ENCODE measurements at places on chromosomes 11 and 22.

GRCh38 chr11:99015634-99016454 lies 4.9 kb upstream of the CNTN5 start:
- no peak for DNase-seq

GRCh38 chr11:130304651-130305050 lies 10.1 kb downstream of the ZBTB44 start:
- DNase-seq = no peak

- no peak for DNase-seq
These were observed 232.7 kb downstream of the TENM4 start for GRCh38 chr11:79208126-79208525.

DNA sequence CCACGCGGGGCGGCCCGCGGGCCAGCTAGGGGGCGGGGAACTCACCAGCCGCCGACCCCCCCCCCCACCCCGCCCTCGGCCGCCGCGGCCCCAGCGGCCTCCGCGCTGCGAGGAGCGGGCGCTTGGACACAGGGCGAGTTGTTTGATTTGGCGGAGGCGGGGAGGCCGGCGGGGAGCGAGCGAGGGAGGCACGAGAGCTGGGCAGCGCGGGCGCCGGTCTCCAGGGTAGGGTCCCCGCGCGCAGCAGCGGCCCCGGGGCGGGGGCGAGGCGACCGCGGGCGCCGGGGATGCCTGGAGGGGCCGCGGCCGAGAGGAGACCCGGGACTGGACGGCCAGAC lies 64.4 kb downstream of the NAV2 start:
- DNase-seq = no peak

- no peak for DNase-seq
These were observed 15.3 kb upstream of the ELFN2 start for GRCh38 chr22:37442537-37442936.

- DNase-seq = no peak
These were observed 48.3 kb downstream of the LARGE1 start for GRCh38 chr22:33871935-33872334.

DNA sequence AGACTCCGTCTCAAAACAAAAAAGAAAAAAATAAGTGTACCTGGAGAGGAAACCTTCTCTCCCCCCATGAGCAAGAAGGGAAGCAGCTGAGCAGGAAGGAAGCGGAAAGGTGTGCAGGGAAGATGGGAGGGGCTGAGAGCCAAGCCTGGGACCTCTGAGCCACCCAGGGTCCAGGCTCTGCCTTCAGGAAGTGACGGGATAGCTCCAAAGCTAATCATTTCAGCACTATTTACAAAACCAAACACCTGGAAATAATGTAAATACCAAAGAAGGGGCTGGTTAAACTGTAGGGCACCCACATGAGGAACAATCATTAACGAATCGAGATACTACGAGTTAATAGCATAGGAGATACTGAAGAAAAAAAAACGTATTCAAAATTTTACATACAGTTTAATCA lies 27.9 kb downstream of the ARRB1 start:
- DNase-seq = no peak

DNA sequence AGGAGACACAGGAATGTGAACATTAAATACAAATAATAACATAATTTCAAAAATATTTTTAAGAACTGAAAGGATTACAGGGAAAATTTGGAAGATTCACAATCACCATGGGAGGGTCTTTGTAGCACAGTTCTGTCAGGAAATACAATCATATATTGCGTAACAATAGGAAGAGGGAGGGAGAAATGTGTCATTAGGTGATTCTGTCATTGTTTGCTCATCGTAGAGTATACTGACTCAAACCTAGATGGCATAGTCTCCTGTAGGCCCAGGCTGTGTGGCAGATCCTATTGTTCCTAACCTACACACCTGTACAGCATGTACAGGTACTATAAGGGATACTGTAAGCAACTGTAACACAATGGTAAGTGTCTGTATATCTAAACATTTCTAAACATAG lies 330.4 kb downstream of the BRD1 start:
- no peak for DNase-seq

DNA sequence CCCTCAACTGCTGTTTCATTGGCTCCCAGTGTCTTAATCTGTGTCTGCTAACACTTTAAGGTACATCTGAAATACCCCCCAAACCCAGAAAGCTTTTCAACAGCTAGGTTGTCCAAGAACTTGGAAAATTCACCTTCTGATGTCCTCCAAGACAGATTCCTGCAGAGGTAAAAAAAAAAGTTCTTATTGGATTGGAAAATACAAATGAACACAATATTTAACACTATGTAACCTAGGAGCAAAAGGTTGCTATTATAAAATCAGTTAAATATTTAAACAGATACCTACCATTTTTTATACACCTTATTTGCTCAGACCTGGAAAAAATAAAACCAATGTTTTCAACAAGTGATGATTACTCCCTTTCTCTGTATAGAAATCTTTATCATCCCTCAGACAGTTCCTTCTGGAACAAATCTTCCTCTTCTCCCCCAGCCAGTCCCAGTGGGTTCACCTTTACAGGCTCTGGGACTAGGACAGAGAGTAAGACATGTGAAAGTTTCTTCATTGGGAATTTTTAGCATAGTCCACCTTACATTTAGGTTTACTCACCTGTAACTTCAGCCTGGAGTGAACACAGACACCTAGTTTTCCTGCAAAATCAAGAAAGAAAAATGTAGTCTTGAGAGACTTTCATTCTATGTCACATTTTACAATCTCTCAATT lies 13.3 kb upstream of the WDR74 start:
- no peak for DNase-seq

- DNase-seq = no peak
These were observed 346.6 kb downstream of the AASDHPPT start for GRCh38 chr11:106424111-106424510.

GRCh38 chr11:116601814-116602636 lies 170.8 kb downstream of the BUD13 start:
- no peak for DNase-seq

DNA sequence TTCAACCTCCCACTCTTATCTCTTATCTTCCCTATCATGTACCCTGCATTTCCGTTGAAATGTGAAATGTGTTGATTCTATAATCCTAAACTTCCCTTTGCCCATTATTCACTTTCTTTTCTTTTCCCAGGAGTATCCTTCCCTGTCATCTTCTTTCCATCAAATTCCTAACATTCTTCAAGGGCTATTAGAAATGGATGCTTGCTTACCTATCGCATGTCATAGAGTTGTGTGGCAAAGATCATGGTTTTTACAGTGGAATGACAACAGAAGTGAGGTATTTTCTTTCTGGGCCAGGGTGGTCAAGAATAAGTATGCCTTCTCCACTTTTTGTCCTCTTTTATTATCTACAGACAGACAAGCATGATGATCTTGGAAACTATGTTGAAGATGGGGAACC lies 124.4 kb upstream of the SLC5A12 start:
- DNase-seq = no peak

- DNase-seq = no peak
These were observed 101.7 kb downstream of the SNX19 start for GRCh38 chr11:130814440-130815096.

DNA sequence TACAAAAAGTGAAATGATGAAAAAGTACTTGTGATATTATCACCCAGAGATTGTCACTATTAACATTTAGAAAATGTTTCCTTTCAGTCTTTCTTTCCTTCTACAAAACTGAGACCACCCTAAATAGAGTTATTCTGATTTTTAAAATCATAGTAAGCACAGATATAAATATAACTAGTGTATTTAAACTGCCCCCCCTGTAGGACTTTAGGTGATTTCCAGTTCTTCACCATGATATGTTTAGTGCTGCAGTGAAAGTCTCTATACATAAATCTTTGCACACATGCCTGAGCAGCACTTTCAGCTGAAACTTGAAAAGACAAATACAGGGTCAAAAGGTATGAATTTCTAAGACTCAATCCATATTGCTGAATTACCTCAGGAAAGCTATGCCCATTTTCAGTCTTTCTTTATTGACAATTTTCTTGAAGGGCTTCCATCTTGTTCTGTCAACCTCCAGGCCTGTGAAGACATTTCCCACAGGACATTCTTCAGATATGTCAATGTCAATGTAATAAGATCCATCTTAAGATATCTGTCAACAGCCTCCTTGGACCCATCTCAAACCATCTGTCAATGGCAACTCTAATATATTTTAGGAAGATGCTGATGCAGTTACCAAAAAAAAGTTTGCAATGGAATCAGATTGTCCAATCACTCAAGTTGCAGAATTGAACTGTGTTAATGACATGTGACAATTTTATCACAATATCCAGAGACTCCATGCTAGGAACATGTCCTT lies 30.8 kb upstream of the LDLRAD3 start:
- no peak for DNase-seq

GRCh38 chr11:44502506-44502905 lies 63.0 kb upstream of the CD82 start:
- no peak for DNase-seq

- DNase-seq = no peak
These were observed 136.2 kb upstream of the SEZ6L start for GRCh38 chr22:26033071-26033470.

DNA sequence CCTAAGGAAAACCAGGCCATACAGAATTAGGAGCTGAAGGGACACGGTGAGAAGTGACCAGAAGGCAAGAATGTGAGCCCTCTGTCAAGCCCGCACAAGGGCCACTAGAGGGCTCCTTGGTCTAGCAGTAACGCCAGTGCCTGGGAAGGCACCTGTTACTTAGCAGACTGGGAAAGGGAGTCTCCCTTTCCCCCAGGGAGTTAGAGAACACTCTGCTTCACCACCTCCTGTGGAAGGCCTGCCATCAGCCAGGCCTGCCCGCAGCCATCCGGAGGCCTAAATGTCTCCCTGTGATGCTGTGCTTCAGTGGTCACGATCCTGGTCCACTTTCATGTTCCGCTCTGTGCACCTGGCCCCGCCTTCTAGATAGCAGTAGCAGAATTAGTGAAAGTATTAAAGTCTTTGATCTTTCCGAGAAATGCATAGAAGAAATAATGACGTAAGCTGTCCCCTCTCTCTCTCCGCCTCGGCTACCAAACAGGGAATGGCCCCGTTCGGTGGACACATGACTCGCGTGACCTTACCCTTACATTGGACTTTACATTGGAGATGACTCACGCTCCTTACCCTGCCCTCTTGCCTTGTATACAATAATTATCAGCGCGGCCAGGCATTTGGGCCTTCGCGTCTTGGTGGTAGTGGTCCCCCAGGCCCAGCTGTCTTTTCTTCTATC lies 10.7 kb upstream of the GSTP1 start:
- DNase-seq = no peak

DNA sequence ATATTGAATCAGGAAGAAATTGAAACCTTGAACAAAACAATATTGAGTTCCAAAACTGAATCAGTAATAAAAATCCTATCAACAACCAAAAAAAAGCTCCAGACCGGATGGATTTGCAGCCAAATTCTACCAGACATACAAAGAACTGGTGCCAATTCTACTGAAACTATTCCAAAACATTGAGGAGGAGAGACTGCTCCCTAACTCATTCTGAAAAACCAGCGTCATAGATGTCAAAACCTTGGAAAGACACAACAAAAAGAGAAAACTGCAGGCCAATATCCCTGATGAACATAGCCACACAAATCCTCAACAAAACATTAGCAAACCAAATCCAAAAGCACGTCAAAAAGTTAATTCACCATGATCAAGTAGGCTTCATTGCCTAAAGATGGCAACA lies 353.8 kb downstream of the TMEM135 start:
- no peak for DNase-seq

GRCh38 chr11:75403037-75403436 lies 3.7 kb downstream of the RPS3 start:
- no peak for DNase-seq

DNA sequence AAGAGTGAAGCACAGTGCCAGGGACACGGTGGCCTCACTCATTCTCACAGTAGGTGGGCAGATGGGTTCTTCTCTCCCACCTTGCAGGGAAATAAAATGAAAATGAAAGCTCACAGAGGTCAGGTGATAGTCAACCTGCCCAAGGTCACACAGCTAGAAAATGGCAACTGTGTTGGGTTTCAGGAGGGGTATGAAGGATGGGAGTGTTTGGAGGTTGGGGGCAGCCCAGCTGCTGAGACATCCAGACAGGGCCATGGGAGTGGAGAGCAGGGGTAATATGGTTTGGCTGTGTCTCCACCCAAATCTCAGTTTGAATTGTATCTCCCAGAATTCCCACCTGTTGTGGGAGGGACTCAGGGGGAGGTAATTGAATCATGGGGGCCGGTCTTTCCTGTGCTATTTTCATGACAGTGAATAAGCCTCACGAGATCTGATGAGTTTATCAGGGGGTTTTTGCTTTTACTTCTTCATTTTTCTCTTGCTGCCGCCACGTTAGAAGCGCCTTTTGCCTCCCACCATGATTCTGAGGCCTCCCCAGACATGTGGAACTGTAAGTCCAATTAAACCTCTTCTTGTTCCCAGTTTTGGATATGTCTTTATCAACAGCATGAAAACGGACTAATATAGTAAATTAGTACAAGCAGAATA lies 247.0 kb downstream of the TENM4 start:
- DNase-seq = no peak

DNA sequence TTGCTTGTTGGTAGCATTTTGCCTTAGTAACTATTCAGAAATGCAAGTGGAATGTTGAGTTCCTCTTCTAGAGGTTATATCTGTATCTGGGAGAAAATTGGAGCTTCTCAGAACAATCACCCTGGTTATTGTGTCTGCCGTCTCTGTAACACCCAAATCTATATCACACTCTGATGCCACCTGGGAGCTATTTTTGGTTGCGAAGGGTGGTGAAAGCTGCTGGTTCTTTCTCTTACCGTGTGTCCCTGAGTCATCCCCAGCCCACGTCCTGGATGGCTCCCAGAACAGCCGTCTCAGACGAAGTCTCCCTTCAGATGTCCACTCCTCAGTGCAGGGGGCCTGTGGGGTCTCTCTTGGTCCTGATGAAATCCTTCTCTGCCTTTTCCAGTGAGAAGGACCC lies 83.5 kb downstream of the C22orf31 start:
- no peak for DNase-seq

DNA sequence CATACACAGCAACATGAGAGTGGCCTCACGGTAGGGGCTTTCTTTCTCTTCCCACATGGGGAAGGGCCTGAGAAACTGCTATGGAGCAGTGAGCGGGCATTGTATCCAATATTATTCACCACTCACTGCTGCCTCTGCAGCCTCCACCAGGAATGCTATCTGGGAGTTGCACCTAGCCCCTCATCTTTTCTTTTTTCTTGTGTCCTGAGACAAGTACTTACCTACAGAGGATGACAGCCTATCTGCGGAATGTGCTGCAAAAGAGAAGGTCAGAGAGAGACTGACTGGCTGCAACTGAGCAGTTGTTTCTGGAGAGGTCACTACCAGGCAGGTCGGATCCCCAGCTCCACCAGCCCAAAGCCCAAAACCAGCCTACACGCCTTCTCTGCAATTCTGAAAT lies 52.1 kb upstream of the HTATIP2 start:
- no peak for DNase-seq

DNA sequence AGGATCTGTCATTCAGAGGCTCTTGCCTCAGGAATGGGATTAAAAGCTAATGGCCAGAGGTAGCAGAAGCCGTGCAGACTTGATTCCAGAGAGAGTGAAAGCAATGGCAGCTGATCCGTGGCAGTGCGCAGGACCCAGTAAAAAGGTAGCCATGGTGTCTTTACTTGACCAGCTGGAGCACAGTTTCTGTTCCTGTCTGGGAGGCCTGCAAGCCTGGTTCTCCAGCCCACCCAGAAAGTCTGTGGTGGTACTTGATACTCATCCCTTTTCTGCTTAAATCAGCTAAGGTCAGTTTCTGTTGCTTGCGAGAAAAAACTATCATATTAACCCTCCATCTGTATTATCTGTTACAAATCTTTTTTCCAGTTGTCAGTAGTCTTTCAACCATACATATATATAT lies 86.7 kb downstream of the RPS6KA4 start:
- no peak for DNase-seq

- DNase-seq = no peak
These were observed 43.4 kb downstream of the PKNOX2 start for GRCh38 chr11:125207866-125208425.

Data from NCI-H187 treated with DMSO at 0.1 percent for 48 hours (cell line).